AG20443 (cell line): ENCODE measurements at places on chromosomes 13 and 19.
A peak's percentile ranks its signal among the peaks of the same experiment; 100 is the strongest.

DNA sequence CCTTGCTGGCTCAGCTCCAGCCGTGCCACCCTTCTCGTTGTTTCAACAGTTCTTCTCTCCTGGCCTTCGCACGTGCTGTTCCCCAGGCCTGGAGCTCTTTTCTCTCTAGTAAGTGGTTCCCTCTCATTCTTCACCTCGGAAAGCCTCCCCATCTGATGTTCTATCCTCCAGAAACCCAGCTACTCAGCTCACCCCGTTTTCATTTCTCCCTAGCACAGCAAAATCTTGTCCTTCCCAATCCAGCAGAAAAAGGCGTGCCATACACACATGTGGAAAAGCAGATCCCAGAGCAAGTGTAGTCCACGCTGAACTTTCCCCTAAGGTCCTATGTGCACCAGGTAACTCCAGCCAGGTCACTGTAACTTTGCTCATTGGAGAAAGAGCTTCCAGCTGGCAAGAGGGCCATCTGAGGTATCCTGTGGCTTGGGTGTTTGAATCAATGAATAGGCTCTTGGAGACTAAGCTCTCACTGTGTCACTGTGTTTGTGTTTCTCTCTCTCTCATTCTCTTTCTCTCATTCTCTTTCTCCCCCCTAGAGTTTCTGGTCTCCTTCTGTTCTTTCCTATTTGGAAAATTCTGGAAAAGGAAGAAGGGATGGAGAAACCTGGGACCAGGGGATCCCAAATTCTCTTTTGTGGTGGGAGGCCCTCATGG lies 49.0 kb downstream of the COLGALT1 start:
- no peak for DNase-seq

- no peak for DNase-seq
Observed at GRCh38 chr13:61989978-61990377, 574.3 kb upstream of the PCDH20 start.

GRCh38 chr13:112058519-112058873 lies 8.5 kb upstream of the SOX1 start:
- no peak for DNase-seq

DNA sequence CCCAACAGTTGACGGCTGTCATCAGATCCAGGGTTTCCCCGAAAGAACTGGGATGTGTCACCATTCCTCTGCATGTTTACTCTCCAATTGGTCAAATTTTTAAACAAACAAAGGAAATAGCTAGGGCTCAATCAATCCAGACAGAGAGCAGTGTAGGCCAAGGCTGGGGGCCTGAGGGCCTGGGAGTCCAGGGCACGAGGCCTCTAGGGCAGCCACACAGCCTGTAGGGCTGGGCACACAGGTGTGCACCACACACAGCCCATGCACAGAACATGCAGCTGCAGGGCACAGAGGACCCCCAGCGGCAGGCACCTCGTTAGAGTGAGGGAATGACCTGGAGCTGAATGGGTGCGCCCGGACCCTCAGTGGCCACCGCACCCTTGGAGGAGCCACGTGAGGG lies 9.5 kb downstream of the MIER2 start:
- DNase-seq: no peak

DNA sequence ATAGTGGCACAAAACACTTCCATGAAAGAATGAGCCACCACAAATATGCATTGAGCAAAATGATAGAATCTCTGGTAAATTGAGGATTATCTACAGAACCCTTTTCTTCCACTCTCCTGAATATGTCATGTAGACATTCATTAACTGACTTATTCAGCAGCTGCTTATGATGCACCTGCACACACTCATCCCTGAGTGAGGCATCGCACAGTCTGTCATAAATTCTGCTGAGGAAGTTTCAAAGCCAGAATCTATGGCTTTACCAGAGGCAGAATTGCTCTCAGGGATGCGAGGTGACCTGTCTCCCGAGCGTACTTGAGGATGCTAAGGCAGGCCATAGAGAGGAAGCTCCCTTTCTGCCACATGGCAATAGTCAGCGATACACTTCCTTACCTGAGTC lies 1090.2 kb downstream of the UQCRFS1 start:
- no peak for DNase-seq

- DNase-seq: peak; percentile 32
Observed at GRCh38 chr13:41008349-41008980, 10.7 kb downstream of the ELF1 start.

- DNase-seq: no peak
Observed at GRCh38 chr13:90564566-90564965, 782.9 kb upstream of the MIR17HG start.

GRCh38 chr13:80341101-80341755 lies at the start of gene SPRY2:
TSS of gene SPRY2 (minus strand) at chr13:80341126. CDS start at chr13:80337705, 3,421 bp downstream.
- peak; percentile 93 for DNase-seq

GRCh38 chr13:77207943-77208342 lies 119.0 kb downstream of the MYCBP2 start:
- DNase-seq: peak; percentile 33

DNA sequence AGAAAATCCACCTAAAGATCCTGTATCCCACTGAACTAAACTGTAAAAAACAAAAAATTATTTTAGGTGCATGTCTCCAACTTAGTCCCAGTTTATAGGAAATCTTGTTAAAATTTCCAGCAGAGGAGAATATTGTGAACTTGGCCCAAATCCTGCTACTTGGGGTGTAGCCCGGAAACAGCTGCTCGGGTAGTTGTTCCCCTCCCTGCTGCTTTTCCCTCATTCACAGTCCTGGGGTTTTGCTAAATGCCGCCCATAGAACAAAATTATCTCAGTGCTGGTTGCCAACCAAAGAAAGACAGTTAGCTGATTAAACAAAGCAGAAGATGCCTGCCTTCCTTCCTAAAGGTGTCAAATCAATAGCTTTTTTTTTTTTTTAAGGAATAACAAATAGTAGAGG lies 330.5 kb upstream of the KLF12 start:
- DNase-seq: peak; percentile 47

DNA sequence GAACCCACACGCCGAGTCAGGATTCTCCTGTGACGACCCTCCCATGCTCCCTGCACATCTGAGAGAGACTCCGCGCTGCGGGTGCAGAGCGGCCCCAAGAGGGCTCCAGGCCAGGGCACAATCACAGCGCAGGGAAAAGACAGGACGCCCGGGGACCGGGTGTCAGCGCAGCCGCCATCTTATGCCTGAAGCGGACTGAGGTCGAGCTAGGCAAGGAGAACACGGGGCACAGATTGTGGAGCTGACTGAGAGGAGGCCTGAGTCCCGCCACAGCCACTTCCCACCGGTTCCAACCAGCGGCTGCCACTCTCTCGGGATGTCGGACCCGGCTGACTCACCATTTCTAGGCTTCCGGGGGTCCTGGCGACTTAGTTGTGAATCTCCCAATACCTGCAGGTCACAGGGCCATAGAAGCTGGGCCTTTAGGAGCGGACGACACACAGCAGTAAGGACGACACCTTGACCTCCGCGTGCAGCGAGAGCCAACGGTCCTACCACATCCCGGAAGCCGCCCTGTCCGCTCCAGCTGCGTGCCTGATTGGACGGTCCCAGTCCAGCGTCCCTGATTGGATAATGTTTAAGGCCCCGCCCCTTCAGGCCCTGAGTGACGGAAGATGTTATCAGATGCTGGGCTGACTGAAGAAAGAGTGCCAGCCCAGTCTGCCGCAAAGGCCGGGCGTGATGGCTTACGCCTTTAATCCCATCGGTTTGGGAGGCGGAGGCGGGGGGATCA lies at the start of gene ZNF728:
ZNF728 (minus strand) TSS at position 487 of the 733 bp plus-strand sequence; CDS start at position 341, 146 bp downstream.
- DNase-seq: no peak

DNA sequence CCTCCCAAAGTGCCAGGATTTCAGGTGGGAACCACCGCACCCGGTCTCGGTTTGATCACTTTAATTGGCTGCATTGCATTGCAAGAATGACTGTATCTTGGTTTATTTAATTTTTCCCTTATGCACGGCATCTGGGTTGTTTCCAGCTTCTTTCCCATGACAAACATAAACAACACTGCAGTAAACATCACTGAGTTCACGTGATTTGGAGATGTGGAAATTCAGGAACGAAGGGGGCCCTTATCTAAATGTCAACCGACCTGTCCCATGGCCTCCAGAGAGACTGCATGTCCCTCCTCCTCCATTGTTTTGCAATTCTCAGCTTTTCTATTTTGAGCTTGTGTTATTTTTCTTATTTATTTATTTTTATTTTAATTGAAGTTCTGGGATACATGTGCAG lies 14.4 kb upstream of the SULT2B1 start:
- no peak for DNase-seq

- DNase-seq: no peak
Observed at GRCh38 chr19:11451871-11452619, 16.6 kb downstream of the PRKCSH start.

GRCh38 chr19:23436944-23437343 lies 41.7 kb upstream of the ZNF91 start:
- no peak for DNase-seq

- peak; percentile 73 for DNase-seq
Observed at GRCh38 chr19:47190167-47190727, 40.8 kb downstream of the BBC3 start.

DNA sequence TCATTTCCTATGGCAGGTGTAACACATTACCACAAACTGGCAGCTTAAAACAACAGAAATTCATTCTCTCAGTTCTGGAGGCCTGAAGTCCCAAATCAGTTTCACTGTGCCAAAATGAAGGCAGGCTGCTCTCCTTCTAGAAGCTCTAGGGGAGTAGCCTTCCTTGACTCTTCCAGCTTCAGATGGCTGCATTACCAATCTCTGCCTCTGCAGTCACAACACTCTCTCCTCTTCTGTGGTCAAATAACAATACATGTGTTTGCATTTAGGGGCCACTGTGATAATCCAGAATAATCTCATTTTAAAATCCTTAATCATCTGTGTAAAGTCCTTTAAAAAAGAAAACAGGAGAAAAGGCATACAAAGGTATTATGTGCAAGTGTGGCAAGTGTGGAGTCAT lies 7.8 kb downstream of the DIAPH3 start:
- DNase-seq: peak; percentile 20

GRCh38 chr19:49441960-49442350 lies 628 bp upstream of the SLC17A7 start:
- no peak for DNase-seq

GRCh38 chr19:39533791-39534190 lies 1.1 kb upstream of the EID2B start:
- DNase-seq: no peak

DNA sequence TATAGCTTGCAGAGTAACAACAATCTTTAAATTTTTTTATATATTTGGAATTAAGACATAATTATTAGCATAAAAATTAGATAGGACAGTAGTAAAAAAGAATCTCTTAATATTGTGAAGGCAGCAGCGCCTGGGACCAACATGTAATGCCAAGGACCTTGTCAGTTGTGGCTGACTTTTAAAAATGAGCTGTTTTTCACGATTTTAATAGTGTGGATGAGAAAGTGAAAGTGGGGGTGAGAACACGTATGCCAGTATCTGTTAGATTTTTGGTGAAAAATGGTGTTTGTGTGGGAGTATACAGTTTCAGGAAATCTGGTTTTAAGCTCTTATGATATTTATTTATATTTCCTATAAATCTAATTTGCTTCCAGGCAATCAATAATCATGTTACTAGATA lies 125.2 kb downstream of the LMO7 start:
- no peak for DNase-seq

DNA sequence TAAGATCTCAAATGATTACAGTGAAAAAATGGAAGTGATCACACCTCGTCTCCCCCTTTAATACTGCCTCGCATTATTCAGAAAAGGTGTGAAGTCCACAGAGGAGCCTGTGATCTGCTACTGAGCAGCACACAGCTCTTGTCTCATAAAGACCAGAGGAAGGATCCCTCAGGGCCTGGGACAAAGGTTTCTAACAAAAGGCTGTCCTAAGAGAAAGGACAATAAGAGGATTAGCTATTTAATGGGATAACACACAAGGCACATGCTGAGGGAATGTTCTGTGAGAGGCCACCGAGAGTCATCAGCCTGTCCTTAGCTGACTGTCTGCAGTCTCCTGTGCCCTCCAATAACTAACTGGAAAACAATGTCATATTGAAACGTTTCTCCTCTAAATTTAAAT lies 26.7 kb downstream of the EBPL start:
- no peak for DNase-seq

GRCh38 chr19:18433015-18433691 lies 4.8 kb downstream of the ISYNA1 start:
- DNase-seq: no peak

GRCh38 chr19:47023448-47023794 lies 3.8 kb downstream of the NPAS1 start:
- no peak for DNase-seq

- DNase-seq: no peak
Observed at GRCh38 chr13:43991773-43992201, 112.1 kb downstream of the LACC1 start.

- no peak for DNase-seq
Observed at GRCh38 chr19:48044561-48044960, 682 bp upstream of the CABP5 start.

DNA sequence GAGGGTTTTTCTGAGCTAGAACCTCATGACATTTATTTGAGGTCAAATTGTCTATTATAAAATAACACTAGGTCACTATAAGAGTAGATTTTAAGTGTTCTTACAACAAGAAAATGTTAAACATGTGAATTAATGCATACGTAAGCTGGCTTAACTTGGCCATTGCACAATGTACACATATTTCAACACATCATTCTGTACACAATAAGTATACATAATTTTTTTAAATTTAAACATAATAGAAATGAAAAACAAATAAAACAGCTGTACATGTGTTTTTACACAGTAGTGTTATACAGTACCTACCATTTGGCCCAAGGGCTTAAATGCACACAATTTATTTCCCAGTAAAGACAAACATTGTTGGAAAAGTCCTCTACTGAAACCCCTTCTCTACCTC lies 269.9 kb downstream of the DACH1 start:
- DNase-seq: no peak

GRCh38 chr13:76829572-76830327 lies 56.5 kb downstream of the KCTD12 start:
- DNase-seq: no peak

DNA sequence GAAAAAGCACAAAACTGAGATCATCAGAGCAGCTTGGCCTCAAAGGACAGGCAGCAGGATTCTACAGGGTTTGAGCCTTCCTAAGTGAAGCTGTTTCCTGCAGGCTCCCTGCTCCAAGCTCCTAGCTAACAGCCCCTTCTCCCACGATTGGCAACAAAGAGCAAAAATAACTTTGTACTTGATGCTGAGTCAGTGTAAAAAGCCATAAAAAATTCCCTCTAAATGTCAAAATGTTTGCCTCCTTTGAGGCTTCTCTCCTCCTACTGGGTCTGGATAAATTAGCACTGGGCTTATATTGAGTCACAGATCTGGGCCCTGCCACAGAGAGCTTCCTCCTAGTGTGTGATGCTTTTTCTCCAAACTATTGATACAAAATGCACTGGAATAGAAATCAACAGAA lies 153.3 kb downstream of the TNFRSF19 start:
- peak; percentile 66 for DNase-seq

GRCh38 chr13:53839461-53839860 lies 810.8 kb downstream of the OLFM4 start:
- no peak for DNase-seq

- DNase-seq: peak; percentile 63
Observed at GRCh38 chr19:43524922-43525835, 1.8 kb downstream of the ETHE1 start.

DNA sequence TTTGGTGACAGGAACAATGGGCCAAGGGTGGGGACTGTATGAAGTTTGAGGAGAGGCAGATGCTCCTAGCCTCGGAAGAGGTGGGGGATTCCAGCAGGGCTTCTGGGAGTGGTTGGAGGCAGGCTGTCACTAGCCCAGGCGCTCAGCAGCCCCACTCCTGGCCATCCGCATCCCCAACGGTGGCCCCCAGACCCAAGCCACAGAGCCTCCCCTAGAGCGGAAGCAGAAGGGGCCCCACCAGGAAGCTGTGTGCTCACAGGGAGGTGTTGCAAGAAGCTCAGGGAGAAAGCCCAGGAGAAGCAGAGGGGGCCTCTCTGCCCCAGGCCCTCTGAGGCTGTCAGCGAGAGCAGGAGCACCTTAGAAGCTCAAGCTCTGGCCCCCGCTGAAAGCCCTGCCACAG lies 8.3 kb downstream of the PRAM1 start:
- DNase-seq: no peak

GRCh38 chr13:63517371-63517770 lies 2101.7 kb upstream of the PCDH20 start:
- DNase-seq: no peak
